ENCODE measurements at places on chromosomes 13 and 19. TPM values are rescaled to one million over a fixed set of nuclear protein-coding genes. Genes with fewer than 3 reads are reported as not detected.
A peak's percentile ranks its signal among the peaks of the same experiment; 100 is the strongest.

GRCh38 chr19:32415246-32415645 lies 9.7 kb downstream of the DPY19L3 start:
- no peak for DNase-seq

GRCh38 chr19:15159251-15159650 lies 41.5 kb downstream of the NOTCH3 start:
- no peak for DNase-seq

DNA sequence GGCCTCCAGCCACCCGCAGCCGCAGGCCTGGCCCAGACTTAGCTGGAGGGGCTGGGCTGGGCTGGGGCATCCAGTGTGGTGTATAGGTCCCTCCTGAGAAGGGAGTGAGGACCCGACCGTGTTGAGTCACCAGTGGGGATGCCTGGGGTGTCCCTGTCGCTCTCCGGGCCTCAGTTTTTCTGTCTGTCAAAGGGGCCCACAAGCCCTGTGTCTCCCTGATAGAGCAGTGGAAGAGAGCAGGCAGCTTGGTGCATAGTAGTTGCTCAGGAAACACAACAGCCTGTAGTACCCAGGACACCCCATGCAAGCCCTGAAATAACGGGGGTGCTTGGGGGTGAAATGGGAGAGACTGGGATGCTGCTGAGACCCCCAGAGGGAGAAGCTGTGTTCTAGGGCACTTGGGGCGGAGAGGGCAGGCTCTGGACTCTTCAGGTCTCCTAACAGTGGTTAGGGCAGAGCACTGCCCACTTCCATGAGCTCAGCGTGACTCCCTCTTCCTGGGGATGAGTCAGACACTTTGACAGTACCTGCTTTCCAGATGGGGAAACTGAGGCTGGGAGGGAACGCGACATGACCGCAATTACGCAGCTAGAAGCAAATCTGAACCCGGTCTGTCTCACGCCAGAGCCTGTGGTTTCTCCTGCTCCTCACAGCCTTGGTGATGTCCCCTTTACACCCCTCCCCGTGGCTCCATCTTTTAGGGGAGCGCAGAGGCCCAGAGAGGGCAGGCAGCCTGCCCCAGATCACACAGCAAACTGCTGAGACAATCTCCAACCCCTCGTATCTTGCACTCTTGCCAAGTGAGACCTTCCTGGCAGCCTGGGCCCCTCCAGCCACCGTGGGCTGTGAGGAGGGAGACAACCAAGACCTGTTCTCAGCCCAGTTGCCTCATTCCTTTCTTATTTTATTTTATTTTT lies 692 bp downstream of the SULT2B1 start:
- DNase-seq, result no peak

GRCh38 chr13:106121173-106121754 lies 414.2 kb downstream of the EFNB2 start:
- no peak for DNase-seq

- DNase-seq, result peak; percentile 18
Observed at GRCh38 chr13:61880578-61881283, 465.1 kb upstream of the PCDH20 start.

GRCh38 chr13:47459512-47459911 lies 541.6 kb downstream of the SUCLA2 start:
- no peak for DNase-seq

DNA sequence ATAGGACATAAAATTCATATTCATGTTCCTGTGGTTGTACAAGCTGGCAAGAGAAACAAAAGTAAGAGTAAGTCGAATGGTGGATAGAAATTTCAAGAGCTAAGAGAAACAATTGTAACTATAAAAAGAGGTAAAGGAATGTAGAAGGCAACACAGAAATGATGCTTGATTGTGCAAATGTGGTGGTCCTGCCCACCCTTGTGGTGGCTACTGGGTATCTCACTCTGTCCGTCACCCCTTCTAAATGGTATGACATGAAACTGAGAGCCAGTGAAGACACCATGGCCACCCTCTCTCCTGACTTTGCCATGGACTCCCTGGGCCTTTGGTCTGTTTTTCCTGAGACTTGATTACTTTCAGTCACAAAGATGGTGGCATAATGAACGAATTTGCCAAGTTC lies 925.9 kb upstream of the SLITRK6 start:
- DNase-seq, result no peak

DNA sequence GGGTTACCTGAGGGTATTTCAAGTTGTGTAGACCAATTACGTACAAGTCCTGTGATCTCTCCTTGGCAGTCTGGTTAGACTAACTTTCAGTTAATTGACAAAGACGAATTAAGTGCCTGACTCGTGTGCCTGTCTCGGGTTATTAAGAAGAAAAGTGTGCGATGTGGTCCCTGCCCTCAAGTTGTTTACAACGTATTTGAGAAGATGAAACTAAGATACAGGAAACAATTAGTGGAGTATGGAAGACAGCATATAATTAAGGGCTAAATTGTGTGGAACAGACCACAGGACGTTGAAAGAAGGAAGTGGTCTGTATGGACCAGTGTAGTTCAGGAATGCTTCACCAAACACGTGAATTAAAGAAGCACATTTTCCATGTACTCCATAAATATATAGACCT lies 49.2 kb downstream of the KLF5 start:
- peak; percentile 22 for DNase-seq

DNA sequence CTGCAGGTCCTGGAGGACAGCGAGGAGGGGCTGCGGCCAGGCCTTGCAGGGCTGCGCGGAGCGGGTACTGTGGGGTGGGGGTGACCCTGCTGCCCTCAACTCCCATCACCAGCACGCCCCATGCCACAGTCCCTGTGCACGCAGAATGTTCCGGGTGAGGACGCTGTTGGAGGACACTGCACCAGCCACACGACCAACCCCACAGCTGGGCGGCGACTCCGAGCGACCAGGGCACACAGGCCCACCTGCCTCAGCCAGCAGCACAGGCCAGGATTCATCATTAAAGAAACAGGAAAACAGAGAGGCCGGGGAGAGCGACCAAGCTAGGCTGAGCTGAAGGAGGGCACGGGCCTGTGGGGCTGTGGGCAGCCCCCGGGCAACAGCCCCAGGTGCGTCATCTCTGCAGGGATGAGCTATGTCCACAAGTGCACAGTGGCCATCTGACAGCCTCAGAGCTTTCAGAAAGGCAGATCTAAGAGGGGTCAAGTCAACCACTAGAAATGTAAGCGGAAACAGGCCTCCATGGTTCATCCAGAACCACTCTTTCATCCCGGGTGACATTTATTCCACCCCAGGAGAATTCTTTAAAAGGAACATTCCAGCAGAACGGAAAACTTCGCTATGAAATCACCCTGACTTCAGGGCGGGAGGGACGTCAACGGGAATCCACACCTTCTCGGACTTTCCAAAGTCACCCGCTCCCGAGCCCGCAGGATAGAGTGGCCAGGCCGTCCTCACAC lies 1.5 kb downstream of the GAS6 start:
- DNase-seq, result peak; percentile 29

GRCh38 chr19:2318923-2319322 lies 9.5 kb downstream of the LSM7 start:
- no peak for DNase-seq

DNA sequence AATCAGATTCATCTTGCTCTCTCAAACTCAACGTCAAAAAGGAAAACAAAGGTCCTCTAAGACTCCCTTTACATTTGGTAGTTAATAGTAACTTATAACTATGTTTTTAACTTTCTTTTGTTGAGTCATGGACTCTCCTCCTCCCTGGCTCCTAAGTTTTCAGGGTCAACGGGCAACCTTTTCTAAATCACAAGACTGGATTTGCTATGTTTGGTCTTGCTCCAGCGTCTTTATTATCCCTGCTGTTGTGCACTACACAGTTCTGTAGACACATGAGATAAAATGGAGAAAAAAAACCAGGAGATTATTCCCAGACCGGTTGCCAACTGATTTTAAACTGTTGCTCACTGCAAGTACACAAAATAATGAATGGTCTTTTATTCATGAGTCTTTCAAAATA lies 1.9 kb upstream of the ITM2B start:
- peak; percentile 98 for DNase-seq

- DNase-seq, result no peak
Observed at GRCh38 chr19:38733241-38733492, 11.1 kb downstream of the CAPN12 start.

- DNase-seq, result no peak
Observed at GRCh38 chr13:34779171-34779570, 162.9 kb upstream of the NBEA start.

- peak; percentile 1 for DNase-seq
Observed at GRCh38 chr13:68850160-68850559, 1257.5 kb upstream of the ATXN8OS start.

DNA sequence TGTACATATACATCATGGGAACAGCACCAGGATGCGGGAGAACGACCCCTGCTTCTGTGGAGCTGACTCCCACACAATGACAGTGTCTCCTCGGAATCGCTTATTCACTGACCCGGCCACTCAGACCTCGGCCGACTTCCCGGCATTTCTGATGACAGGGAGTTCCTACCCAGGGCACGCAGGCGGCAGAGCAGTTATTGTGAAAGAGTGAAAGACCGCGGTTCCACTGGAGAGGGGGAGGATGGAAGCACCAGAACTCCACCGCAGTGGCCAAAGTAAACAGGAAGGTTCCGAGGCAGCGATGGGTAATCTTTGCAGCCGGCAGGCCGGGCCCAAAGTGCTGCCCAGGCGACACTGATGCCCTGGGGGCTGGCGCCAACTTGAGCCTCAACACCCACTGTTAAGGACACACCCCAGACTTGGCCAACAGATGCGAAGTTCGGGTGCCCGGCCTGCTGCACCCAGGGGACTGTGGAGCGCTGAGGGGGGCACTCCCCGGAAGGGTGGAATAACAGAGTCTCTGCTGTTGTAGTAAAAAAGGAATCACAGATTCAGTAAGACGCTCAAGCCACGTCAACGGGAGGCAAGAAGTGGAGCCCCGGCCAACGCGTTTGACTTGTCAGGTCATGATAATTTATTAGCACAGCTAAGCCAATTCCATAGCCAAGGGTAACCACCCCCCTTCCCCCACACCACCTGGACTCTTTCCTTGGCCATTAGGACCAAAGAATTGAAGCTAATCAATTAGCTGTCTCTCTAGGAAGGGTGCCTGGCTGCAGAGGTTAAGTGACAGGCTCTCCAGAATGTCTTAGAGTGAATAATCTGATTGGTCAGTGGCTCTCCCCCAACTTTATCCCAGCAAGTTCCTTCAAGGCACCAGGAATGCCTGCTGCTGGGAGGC lies 5.8 kb downstream of the MLLT1 start:
- DNase-seq, result peak; percentile 87

GRCh38 chr13:74904556-74904955 lies 577.4 kb downstream of the TBC1D4 start:
- no peak for DNase-seq

GRCh38 chr13:79423801-79424642 lies 18.0 kb upstream of the RBM26 start:
- DNase-seq, result peak; percentile 75

GRCh38 chr13:25608181-25608580 lies 236.4 kb downstream of the ATP8A2 start:
- no peak for DNase-seq

- DNase-seq, result no peak
Observed at GRCh38 chr19:17323300-17323963, 11.2 kb downstream of the ANO8 start.

- no peak for DNase-seq
Observed at GRCh38 chr13:79723519-79724024, 242.6 kb downstream of the NDFIP2 start.

- no peak for DNase-seq
Observed at GRCh38 chr13:29532116-29532515, 63.4 kb downstream of the SLC7A1 start.

DNA sequence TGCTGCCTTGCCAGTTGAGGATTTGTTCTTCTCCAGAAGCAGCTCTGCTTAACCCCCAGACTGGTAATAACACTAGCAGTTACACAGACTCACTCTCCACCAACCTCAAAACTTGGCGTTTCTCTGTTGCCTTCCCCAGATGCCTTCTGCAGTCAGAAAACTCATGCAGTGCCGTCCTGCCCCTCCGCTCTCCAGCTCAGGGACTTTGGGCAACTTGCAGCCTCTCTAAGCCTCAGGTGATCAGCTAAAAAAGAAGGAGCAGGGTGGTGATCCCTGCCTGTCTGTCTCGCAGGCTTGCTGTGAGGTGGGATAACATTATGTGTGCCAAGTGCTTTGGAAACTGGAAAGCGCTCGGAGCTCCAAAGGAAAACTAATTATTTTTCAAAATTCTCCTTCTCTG lies 391.6 kb downstream of the HS6ST3 start:
- no peak for DNase-seq

- no peak for DNase-seq
Observed at GRCh38 chr19:24060687-24061356, 26.2 kb upstream of the ZNF254 start.

DNA sequence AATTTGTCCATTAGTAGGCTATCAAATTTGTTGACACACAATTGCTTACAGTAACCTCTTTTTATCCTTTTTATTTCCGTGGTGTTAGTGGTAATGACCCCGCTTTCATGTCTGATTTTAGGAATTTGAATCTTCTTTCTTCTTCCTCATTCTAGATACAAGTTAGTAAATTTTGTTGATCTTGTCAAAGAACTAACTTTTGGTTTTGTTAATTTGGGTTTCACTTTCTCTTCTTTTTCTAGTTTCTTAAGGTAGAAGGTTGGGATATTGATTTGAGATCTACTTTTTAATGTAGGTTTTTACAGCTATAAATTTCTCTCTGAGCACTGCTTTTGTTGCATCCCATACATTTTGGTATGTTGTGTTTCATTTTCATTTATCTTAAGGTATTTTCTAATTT lies 53.3 kb upstream of the SLC7A1 start:
- DNase-seq, result no peak

DNA sequence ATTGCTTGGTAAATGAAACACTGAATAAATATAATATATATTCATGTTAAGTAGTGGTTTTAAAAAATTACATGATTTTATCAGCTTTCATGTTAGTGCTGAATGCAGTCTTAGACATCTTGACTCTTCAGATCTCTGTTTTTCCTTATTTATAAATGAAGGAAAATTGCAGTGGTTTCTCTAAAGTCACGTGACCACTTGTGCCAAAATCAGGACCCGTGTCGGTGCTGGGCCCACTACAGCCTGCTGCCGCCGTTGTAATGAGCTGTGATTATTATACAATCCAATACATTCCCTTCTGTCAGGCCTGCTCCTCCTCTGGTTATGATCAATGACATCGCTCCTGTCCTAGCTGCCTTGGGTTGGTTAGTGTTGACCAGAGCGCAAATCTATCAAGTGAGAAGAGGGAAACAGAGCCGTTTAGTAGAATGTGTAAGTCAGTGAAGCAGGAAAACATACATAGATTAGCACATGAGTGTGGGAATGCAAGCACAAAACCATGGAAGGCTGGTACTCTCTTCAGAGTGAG lies 88.2 kb downstream of the AKAP11 start:
- no peak for DNase-seq

SRRM5 gene
- total RNA-seq, result 0.05 TPM

GRIK5 gene
- total RNA-seq, result 1.2 TPM

PGLYRP2 gene
- total RNA-seq, result not detected

PSG2 gene
- total RNA-seq, result not detected

GMIP gene
- 15.8 TPM for total RNA-seq

MTMR6 gene
- total RNA-seq, result 25.3 TPM

ZNF681 gene
- 2.8 TPM for total RNA-seq

ZSCAN5A gene
- total RNA-seq, result 4.7 TPM

MISP gene
- 6.2 TPM for total RNA-seq

FXYD3 gene
- not detected for total RNA-seq

RELB gene
- 25.9 TPM for total RNA-seq

MAB21L1 gene
- total RNA-seq, result not detected

NLRP4 gene
- not detected for total RNA-seq

Data from renal cortical epithelial cell (primary cell).